ENCODE measurements at places on chromosomes 3 and 15. TPM values are rescaled to one million over a fixed set of nuclear protein-coding genes. Genes with fewer than 3 reads are reported as not detected.

Gene TF
- polyA plus RNA-seq: 4.3 TPM

- no peak for DNase-seq
Observed at GRCh38 chr3:188867691-188868265, 304.0 kb upstream of the TPRG1 start.

- no peak for DNase-seq
Observed at GRCh38 chr15:29092376-29093064, 177.1 kb downstream of the NSMCE3 start.

DNA sequence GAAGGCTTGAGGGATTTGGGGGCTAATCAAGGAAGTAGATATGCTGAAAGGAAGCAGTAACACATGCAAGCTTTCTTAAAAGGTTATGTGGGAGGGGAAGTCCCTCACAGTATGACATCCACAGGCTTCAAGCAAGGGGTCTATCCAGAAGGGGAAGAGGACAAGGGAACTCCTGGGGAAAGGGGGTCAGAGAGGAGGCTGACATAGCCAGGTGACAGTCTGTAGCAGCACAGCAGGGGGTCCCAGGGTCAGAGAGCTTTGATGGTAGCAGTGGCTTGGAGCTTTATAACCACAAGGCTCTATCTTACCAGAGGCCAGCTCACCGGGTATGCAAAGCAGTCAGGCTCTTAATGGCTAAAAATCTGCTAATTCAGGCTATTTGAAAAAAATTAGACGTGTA, 150.6 kb upstream of the NSMCE3 start:
- no peak for DNase-seq

- DNase-seq: no peak
Observed at GRCh38 chr3:126294211-126294808, 62.9 kb downstream of the KLF15 start.

Gene IVD
- polyA plus RNA-seq: 77.7 TPM
